Adrenal gland (tissue), 19 donors: ENCODE measurements at places on chromosomes 13 and 19. TPM values are rescaled to one million over a fixed set of nuclear protein-coding genes. Genes with fewer than 3 reads are reported as not detected.

GRCh38 chr13:29174093-29174492 is 354.0 kb downstream of the MTUS2 start:
- H3K36me3 ChIP-seq: no peaks in the 10 kb centered on the region
- no peaks in the 10 kb centered on the region for H3K4me1 ChIP-seq
- DNase-seq: no peak

The IQCN gene
- total RNA-seq: 2.1 TPM

The LRFN3 gene
- 17.9 TPM for total RNA-seq

GRCh38 chr19:54262066-54262465 is 5.0 kb upstream of the LILRB5 start:
- no peak overlapping the region for H3K4me3 ChIP-seq
- H3K27ac ChIP-seq: no peak overlapping the region
- H3K36me3 ChIP-seq: no peaks in the 10 kb centered on the region
- DNase-seq: no peak

The DNAAF3 gene
- 4.3 TPM for total RNA-seq

The WDR87 gene
- total RNA-seq: not detected

DNA sequence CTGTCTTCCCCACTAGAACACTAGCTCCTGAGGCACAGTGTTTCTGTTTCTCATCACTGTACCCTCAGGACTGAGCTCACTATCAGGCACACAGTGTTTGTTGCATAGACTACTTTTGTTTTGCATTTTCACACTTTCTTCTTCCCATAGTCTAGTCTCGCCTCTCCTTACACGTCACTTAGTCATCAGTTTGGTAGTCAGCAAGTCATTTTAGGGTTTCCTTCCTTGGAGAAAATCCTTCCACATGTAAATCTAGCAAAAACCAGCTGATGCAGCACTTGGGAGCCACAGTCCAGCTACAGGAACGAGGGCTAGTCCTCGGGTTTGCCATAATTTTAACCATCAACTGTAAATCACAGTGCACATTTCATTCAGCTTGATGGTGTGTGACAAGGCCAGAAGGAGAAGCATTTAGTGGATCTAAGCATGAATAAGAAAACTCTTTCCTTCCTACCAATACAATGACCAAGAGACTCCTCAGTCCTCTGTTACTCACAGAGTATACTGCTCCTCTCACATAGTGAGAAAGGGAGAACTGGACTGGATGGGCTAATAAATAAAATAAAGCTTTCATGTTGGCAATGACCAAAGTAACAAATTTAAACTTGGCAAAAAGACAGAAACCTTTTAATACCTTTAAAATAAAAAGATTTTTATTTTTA is 221.0 kb downstream of the KLF12 start:
- no peak overlapping the region for H3K4me3 ChIP-seq
- DNase-seq: no peak
- no peaks in the 10 kb centered on the region for H3K27me3 ChIP-seq
- no peaks in the 10 kb centered on the region for H3K4me1 ChIP-seq
- no peak overlapping the region for H3K27ac ChIP-seq
- no peaks in the 10 kb centered on the region for H3K36me3 ChIP-seq

The PSG2 gene
- not detected for total RNA-seq

GRCh38 chr13:111919849-111920248 is 147.1 kb upstream of the SOX1 start:
- no peak overlapping the region for H3K27ac ChIP-seq
- H3K4me3 ChIP-seq: no peak overlapping the region
- no peaks in the 10 kb centered on the region for H3K36me3 ChIP-seq
- DNase-seq: no peak
- no peaks in the 10 kb centered on the region for H3K4me1 ChIP-seq

The INAFM1 gene
- total RNA-seq: 71.7 TPM

The NANOS3 gene
- not detected for total RNA-seq

- DNase-seq: no peak
- H3K27ac ChIP-seq: no peak overlapping the region
- H3K36me3 ChIP-seq: no peaks in the 10 kb centered on the region
Observed at GRCh38 chr13:66899955-66900354, 330.2 kb downstream of the PCDH9 start.

GRCh38 chr13:87954091-87954490 is 282.9 kb downstream of the SLITRK5 start:
- H3K27me3 ChIP-seq: no peaks in the 10 kb centered on the region
- H3K4me3 ChIP-seq: no peak overlapping the region
- no peaks in the 10 kb centered on the region for H3K36me3 ChIP-seq
- no peak overlapping the region for H3K27ac ChIP-seq

GRCh38 chr19:51708811-51709210 is 15.0 kb downstream of the HAS1 start:
- H3K27me3 ChIP-seq: no peaks in the 10 kb centered on the region
- DNase-seq: no peak
- H3K36me3 ChIP-seq: peaks cover 24% of the 10 kb centered on the region
- H3K4me1 ChIP-seq: peaks cover 8% of the 10 kb centered on the region

The ZIC5 gene
- not detected for total RNA-seq

DNA sequence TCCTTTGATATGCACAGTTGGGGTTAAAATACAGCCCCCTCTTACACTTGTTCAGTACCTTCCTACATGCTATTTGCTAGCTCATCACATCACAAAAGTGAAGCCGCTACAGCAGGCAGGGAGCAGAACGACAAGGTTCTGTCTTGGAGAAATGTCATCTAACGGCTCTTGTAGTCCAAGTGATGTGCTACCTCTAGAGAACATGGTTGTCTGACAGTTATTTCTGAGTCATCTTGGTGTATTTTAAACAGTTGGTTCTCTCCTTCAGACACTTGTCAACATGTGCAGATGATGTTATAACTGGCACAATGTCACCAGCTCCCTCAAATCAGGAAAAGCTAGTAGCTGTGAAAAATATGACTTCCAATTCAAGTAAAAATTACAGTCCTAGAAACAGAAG is 865.0 kb downstream of the PCDH9 start:
- H3K4me3 ChIP-seq: no peak overlapping the region
- no peak for DNase-seq
- H3K27me3 ChIP-seq: no peaks in the 10 kb centered on the region

The RAVER1 gene
- 4.3 TPM for total RNA-seq

The BST2 gene
- 395 TPM for total RNA-seq

The FFAR3 gene
- total RNA-seq: not detected

The CARM1 gene
- total RNA-seq: 10.4 TPM

- DNase-seq: no peak
- peaks cover 24% of the 10 kb centered on the region for H3K4me1 ChIP-seq
- no peak overlapping the region for H3K27ac ChIP-seq
Observed at GRCh38 chr19:18102916-18103542, 5.5 kb downstream of the MAST3 start.

DNA sequence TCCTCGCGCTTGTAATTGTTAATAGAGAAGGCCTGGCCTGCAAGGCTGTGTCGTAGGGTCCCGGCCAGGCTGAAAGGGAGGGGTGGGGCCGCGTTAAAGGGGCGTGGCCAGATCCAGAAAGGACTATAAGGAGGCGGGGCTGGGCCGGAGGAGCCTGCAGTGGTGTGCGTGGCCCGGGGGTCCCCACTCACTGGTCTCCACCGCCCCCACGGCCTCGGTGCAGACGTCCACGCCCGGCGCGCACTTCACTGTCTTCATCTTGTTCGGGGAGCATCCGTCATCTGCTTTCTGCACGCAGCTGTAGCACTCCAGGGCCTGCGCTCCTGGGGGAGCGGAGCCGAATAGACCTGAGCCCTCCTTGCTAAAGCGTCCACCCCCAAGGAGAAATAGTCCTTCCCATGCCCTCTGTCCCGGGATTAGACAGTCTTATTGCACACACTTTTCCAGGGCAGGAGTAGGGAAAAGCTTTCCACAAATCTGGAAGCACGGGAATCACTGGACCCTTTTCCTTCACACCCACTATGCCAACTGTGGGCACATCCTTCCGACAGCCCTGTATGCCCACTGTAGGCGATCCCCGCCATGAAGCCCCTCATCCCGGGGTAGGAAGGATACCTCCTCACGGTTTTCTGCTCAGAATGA is 1.2 kb downstream of the LYPD3 start:
- H3K27me3 ChIP-seq: no peaks in the 10 kb centered on the region
- H3K4me3 ChIP-seq: peak overlapping the region; percentile 15
- no peaks in the 10 kb centered on the region for H3K36me3 ChIP-seq
- no peak for DNase-seq
- H3K4me1 ChIP-seq: peaks cover 6% of the 10 kb centered on the region

The VSTM2B gene
- total RNA-seq: not detected

- H3K4me1 ChIP-seq: no peaks in the 10 kb centered on the region
- H3K36me3 ChIP-seq: no peaks in the 10 kb centered on the region
- DNase-seq: no peak
- H3K27ac ChIP-seq: no peak overlapping the region
- H3K4me3 ChIP-seq: no peak overlapping the region
- no peaks in the 10 kb centered on the region for H3K27me3 ChIP-seq
Observed at GRCh38 chr19:19160461-19161035, 9.5 kb downstream of the MEF2B start.

- no peak overlapping the region for H3K27ac ChIP-seq
- no peak for DNase-seq
- no peaks in the 10 kb centered on the region for H3K27me3 ChIP-seq
- no peak overlapping the region for H3K4me3 ChIP-seq
- no peaks in the 10 kb centered on the region for H3K36me3 ChIP-seq
Observed at GRCh38 chr13:37187105-37187504, 81.6 kb upstream of the CSNK1A1L start.

The USHBP1 gene
- total RNA-seq: 4.1 TPM

The MBD3L2 gene
- total RNA-seq: not detected

DNA sequence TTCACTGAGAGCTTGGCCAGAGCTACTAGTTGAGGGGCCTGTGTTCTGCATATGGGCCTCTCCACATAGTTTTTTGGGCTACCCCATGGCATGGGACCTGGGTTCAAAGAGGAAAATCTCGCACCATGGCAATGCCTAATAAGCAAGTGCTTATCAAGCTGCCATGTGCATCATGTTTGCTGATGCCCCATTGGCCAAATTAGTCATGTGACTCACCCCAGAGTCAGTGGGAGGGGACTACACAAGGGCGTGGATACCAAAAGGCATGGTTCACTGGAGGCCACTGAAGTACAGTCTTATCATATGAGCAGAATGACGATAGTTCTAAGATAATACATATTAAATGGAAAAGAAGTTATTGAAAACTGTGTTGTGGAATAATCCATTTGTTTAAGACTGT is 214.8 kb downstream of the LMO7 start:
- no peaks in the 10 kb centered on the region for H3K36me3 ChIP-seq
- H3K4me3 ChIP-seq: no peak overlapping the region
- no peaks in the 10 kb centered on the region for H3K27me3 ChIP-seq
- H3K4me1 ChIP-seq: no peaks in the 10 kb centered on the region

The ASF1B gene
- 2.4 TPM for total RNA-seq

The KRTDAP gene
- total RNA-seq: not detected

The MIDN gene
- total RNA-seq: 38.7 TPM

- no peaks in the 10 kb centered on the region for H3K27me3 ChIP-seq
- H3K36me3 ChIP-seq: no peaks in the 10 kb centered on the region
- no peak overlapping the region for H3K27ac ChIP-seq
- no peak overlapping the region for H3K4me3 ChIP-seq
- DNase-seq: no peak
- H3K4me1 ChIP-seq: no peaks in the 10 kb centered on the region
Observed at GRCh38 chr19:28907534-28907933, 305.4 kb downstream of the UQCRFS1 start.

GRCh38 chr13:113613789-113614379 is 29.3 kb downstream of the TFDP1 start:
- no peak overlapping the region for H3K4me3 ChIP-seq
- no peak overlapping the region for H3K27ac ChIP-seq
- H3K4me1 ChIP-seq: no peaks in the 10 kb centered on the region
- peaks cover 10% of the 10 kb centered on the region for H3K36me3 ChIP-seq
- DNase-seq: no peak

The SLC25A42 gene
- 10.1 TPM for total RNA-seq

The GRIK5 gene
- 0.39 TPM for total RNA-seq

GRCh38 chr13:113351514-113352026 is 12.4 kb downstream of the GRTP1 start:
- H3K36me3 ChIP-seq: no peaks in the 10 kb centered on the region
- no peaks in the 10 kb centered on the region for H3K27me3 ChIP-seq
- DNase-seq: peak; percentile 96
- H3K27ac ChIP-seq: peak overlapping the region; percentile 89

- H3K4me3 ChIP-seq: no peak overlapping the region
- no peak for DNase-seq
- H3K27ac ChIP-seq: no peak overlapping the region
- H3K36me3 ChIP-seq: no peaks in the 10 kb centered on the region
- no peaks in the 10 kb centered on the region for H3K27me3 ChIP-seq
Observed at GRCh38 chr19:40933025-40933424, 51.0 kb upstream of the CYP2A7 start.

GRCh38 chr19:23203841-23204344 is 46.3 kb downstream of the ZNF724 start:
- DNase-seq: peak; percentile 14
- H3K27ac ChIP-seq: no peak overlapping the region

The DENND1C gene
- total RNA-seq: 4.4 TPM

GRCh38 chr13:25525884-25526283 is 154.1 kb downstream of the ATP8A2 start:
- H3K27ac ChIP-seq: no peak overlapping the region
- no peaks in the 10 kb centered on the region for H3K4me1 ChIP-seq
- no peaks in the 10 kb centered on the region for H3K27me3 ChIP-seq
- H3K36me3 ChIP-seq: no peaks in the 10 kb centered on the region
- no peak for DNase-seq
- no peak overlapping the region for H3K4me3 ChIP-seq

The EPSTI1 gene
- total RNA-seq: 27.6 TPM

The R3HDM4 gene
- 29.0 TPM for total RNA-seq

DNA sequence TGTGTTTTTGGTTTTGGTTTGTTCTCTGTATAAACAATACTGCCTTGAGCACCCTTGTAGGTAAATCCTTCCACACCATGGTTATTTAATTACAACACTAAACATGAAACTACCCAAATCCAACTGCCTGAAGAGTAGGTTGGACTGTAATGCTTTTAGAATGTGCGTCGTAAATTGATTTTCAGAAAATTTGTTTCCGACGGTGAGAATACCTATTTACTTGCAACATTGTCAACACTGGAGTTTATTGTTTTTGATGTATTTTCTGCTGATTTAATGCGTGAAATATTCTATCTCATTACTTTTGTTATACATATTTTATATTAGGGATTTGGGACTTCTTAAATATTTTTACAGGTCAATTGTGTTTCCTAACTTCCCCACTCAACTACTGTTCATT is 48.2 kb downstream of the ADGRE1 start:
- H3K27ac ChIP-seq: no peak overlapping the region
- no peaks in the 10 kb centered on the region for H3K27me3 ChIP-seq
- H3K4me1 ChIP-seq: no peaks in the 10 kb centered on the region

The CD33 gene
- 21.8 TPM for total RNA-seq

- no peaks in the 10 kb centered on the region for H3K27me3 ChIP-seq
- no peak overlapping the region for H3K27ac ChIP-seq
- DNase-seq: no peak
- no peak overlapping the region for H3K4me3 ChIP-seq
- H3K4me1 ChIP-seq: no peaks in the 10 kb centered on the region
- H3K36me3 ChIP-seq: no peaks in the 10 kb centered on the region
Observed at GRCh38 chr13:39952249-39953233, 297.1 kb downstream of the COG6 start.

- no peaks in the 10 kb centered on the region for H3K27me3 ChIP-seq
- H3K4me1 ChIP-seq: peaks cover 18% of the 10 kb centered on the region
- peak; percentile 53 for DNase-seq
- H3K27ac ChIP-seq: peak overlapping the region; percentile 50
- no peaks in the 10 kb centered on the region for H3K36me3 ChIP-seq
Observed at GRCh38 chr13:80132741-80133601, 208.0 kb downstream of the SPRY2 start.
